ENCODE measurements at places on chromosomes 16 and 17.

- no peak for DNase-seq
These were observed 23.7 kb downstream of the STAT5A start for GRCh38 chr17:42312035-42312284.

- no peak for DNase-seq
These were observed 59.7 kb upstream of the NACA2 start for GRCh38 chr17:61650749-61651148.

GRCh38 chr17:58694302-58694701, 1.9 kb downstream of the RAD51C start:
- DNase-seq = no peak

DNA sequence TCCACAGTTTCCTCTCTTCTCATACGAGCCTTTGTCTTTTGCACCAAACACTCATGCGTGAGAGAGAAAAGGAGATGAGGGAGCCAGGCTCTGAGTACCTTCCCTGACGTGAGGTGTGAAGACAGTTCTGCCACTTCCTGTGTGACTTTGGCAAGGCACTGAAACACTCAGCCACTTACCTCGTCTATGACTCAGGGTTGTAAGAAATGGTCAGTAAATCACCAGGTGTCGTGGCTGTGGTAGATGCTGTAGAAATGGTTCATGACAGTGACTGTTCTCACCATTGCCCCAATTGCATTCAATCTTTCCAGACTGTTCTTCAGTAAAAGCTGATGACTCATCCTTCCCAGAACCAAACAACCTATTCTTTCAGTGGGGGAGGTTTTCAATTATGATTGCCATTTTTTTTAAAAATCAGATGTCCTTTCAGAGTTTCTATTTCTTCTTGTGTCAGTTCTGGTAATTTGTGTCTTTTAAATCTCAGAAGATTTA, 49.2 kb upstream of the CBFA2T3 start:
- peak; percentile 57 for DNase-seq

- no peak for DNase-seq
These were observed 22.7 kb upstream of the KIF19 start for GRCh38 chr17:74303305-74303704.

GRCh38 chr16:66395806-66396555, 29.5 kb downstream of the CDH5 start:
- DNase-seq = no peak

GRCh38 chr17:41325611-41326010, 10.1 kb upstream of the KRTAP17-1 start:
- no peak for DNase-seq

- DNase-seq = no peak
These were observed 889 bp downstream of the MBTD1 start for GRCh38 chr17:51258756-51259563.

DNA sequence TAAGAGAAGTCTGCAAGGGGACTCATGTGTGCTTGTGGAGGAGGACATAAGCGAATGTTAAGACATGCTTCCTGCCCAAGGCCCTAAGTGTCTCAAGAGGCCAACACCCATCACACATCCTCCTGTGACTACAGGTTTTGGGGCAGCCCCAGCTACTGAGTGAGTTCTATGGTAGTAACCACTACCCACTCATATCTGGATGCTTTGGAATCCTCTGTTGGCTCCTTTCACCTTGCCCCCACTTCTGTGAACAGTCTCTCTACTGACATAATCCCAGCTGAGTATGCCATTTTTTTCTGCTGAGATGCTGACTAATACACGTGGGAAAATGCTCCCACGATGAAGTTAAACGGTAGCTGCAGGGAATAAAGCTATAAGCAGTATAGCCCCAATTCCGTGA, 153.5 kb downstream of the VPS53 start:
- no peak for DNase-seq

DNA sequence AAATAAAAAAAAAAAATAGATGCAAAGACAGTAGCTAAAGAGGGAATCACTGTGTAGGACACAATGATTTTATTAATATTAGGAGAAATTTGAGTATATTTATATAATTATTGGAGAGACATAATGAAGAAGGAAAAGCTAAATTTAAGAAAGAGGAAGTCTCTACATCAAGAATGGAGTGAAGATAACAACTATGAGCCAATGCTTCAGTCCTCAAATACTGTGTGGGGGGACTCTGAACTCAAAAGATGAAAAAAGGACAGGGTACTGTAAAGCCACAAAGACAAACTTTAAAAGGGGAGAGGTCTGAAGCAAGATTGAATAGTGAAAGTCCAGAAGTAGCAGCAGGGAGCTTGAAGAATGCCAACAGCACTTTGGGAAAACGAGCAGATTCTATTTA, 44.7 kb downstream of the SKAP1 start:
- no peak for DNase-seq

DNA sequence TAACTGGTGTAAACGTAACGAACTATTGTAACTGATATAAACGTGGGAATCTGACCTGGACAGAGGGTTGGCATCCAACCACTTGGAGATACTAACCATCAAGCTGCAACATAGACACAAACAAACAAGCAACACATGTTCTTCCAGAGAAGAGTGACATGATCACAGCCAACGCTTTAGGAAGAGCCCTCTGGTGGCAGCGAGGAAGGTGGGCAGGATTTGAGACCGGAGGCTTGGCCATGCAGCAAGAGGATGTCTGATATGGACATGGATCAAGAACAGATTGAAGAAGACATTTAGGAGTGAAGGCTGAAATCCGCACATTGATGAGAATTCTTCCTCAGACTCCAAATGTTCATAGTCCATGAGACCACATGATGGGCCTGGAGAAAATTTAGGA, 40.3 kb upstream of the TNRC6A start:
- peak; percentile 15 for DNase-seq

DNA sequence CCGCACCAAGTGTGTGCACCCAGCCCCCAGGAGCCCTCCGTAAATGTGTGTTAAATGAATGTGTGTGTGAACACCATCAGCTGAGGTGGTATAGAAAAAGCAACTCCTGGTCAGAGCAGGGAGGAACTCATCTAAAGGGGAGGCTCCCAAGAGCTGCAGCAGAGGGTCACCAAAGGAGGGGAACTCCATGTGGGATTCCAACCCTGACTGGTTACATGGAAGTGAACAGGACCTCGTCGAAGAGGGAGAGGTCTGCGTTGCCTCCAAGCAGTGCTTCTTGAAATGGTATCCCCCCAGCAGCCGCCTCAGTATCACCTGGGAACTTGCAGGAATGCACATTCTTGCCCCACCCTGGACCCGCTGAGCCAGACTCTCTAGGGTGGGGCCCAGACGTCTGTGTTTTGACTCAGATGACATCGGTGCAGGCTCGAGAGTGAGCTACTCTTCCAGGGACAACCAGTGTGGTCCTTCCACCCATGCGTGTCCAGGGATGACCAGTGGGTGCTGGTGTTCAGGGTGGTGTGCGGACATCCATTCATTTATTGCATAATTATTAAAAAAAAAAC, 30.8 kb downstream of the ADCY9 start:
- peak; percentile 56 for DNase-seq

GRCh38 chr17:50267074-50267841, 7.0 kb upstream of the TMEM92 start:
- DNase-seq = no peak

DNA sequence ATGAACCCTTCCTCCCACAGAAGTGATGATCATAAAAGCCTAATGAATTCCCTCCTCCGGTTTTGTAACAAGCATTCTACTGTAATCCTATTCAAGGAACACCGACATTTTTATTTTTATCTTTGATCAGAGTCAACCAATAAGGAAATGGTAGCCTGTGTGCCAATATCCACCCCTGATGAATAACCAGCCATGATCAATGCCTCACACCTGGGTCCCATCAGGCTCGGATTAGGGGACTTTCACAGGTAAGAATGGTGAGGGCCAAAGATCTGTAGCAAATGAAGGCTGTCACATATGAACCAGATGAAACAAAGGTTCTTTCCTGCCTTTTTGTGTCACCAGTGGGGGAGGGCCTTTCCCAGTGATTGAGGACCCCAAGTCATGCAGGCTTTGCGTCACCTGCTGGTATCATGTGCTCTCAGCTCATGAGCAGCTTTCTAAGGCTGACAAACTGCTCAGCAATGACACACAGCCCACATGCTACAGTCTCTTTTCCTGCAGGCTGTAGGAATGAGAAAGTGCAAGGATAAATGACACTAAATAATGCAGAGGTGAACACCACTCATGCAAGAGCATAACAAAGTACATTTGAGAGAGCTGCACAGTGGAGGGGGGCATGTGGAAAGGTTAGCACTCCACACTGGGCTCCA, 34.9 kb downstream of the TOM1L2 start:
- DNase-seq = no peak

GRCh38 chr16:49575346-49576172, 202.0 kb downstream of the C16orf78 start:
- DNase-seq = no peak

- no peak for DNase-seq
These were observed at the start of gene RAB11FIP4 for GRCh38 chr17:31391496-31391949. Gene RAB11FIP4, plus strand, starts transcription at chr17:31391675. Its CDS starts 178 bp downstream, at chr17:31391853.

DNA sequence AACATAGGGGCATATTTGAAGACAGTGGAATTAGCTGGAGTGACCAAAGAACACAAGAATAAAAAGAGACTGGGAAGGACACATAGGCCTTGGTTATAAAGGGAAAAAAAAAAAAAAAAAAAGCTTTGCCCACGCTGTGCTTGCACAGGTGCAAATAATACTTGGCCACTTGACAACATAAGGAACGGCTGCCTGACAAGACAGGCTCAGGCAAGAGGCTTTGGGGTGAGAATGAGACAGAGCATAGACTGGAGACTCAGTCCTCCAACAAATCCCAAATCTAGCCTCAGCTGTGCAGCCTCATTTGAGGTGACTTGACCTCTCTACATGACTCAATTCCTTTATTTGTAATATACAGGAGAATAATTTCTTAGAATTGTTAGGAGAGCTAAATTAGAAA, 332.8 kb upstream of the DYNLRB2 start:
- DNase-seq = no peak

DNA sequence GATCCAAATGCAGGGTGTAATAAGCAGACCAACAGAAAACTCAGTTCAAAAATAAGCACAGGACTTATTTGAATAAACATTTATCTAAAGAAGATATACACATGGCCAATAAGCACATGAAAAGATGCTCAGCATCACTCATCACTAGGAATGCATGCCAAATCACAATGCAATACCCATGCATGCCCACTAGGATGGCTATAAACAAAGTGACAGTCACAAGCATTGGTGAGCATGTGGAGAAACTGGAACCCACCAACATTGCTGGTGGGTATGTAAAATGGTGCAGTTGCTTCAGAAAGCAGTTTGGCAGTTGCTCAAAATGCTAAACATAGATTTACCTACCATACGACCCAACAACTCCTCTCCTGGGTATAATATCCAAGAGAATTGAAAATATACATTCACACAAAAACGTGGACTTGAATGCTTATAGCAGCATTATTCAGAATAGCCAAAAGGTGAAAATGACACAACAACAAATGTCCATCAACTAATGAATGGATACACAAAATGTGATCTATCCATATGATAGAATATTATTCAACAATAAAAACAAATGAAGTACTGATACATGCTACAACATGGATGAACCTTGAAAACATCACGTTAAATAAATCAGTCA, 20.1 kb downstream of the UBE2O start:
- no peak for DNase-seq

- no peak for DNase-seq
These were observed 1469.3 kb downstream of the CDH8 start for GRCh38 chr16:60566901-60567300.

GRCh38 chr16:25299792-25300590, 42.3 kb upstream of the ZKSCAN2 start:
- DNase-seq = no peak

DNA sequence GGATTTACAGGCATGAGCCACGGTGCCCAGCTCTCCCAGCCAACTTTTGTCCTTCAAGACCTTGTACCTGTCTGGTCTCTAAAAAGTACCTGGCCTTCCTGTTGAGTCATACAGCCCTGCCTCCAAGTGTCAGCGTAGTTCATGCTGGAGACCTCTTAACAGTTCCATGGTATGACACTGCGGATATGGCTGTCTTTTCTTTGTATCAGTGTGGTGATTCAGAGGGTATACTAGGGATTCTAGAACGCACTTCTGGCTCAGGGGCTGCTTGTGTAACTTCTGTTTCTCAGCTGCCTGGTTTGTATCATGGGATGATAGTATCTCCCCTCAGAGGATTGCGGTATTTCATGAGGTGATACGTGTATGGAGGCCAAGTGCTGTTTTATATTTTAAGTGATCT, 2.0 kb upstream of the TMEM11 start:
- no peak for DNase-seq

- peak; percentile 86 for DNase-seq
These were observed at the start of gene SPECC1 for GRCh38 chr17:20009302-20010098. Gene SPECC1, plus strand, starts transcription at chr17:20009359. Its CDS starts 87,293 bp downstream, at chr17:20096652.

DNA sequence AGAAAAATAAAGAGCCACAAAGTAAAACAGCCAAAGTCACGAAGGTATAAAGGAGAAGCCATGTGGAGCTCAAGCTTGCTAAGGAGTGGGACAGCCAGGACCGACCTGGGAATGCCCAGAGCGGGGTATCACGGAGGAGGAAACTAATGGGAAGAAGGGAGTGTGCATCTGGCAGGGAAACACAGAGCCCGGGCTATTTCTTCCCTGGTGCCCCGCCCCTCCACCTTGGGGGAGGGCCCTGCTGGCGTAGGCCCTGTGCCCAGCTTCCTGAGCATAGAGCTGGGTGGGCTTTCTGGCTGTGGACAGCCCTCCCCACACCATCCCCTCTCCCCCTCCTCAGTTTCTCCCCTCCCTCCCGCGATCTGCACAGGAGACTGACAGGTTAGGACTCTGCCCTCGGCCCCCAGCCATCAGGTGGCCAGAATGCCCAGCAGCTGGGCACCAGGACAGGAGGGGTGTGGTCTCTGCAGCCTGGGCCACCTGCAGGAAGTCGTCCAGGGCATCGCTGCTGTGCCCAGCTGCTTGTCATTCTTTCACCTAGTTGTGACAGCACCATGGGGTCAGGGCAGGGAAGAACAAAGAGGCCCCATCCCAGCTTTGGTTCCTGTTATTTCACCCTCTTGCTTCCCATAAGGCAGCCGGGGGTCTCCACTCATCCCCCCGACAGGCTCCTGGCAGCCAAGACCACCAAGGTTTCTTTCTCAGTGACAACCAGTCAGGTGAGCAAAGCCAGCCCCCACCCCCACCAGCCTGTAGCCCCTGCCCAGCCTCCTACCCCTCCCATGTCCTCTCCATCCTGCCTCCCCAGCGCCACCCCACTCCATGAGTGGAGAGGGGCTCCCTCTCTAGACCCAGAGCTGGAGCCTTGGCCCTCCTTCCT, 7.1 kb upstream of the DCAF7 start:
- no peak for DNase-seq

DNA sequence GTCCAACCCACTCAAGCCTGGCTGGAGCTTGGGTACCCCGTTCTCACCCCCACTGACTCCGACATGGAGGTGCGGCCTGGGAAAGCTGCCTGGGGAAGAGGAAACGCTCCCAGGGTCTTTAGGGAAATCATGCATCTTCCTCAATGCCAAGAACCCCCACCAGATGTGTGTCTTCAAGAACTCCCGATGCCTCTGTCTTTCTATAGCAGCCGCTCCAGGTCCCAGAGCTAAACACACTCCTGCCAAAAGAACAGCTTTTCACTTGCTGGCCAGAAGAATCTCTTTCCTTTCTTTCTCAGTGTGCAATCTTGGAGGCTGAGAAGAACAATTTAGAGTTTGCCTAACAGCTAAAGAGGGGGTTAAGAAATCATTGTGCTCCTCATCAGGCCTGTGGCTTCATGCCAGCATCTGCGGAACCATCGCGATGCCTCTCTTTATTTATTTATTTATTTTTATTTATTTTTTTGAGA, 41.1 kb upstream of the MTSS2 start:
- DNase-seq = no peak
